Tibial nerve (tissue), 4 donors: ENCODE measurements at places on chromosomes 7 and 10. TPM values are rescaled to one million over a fixed set of nuclear protein-coding genes. Genes with fewer than 3 reads are reported as not detected.

Gene AMPH
- 37.0 TPM for total RNA-seq

Gene TFR2
- total RNA-seq: not detected

Gene ABHD11
- total RNA-seq: 7.5 TPM

Gene GPR26
- total RNA-seq: not detected

Gene RBP4
- total RNA-seq: 114 TPM

Gene OGA
- 240 TPM for total RNA-seq

Gene SGMS1
- 234 TPM for total RNA-seq

Gene LRIT1
- not detected for total RNA-seq

Gene OR2A12
- total RNA-seq: not detected

Gene HSPA12A
- total RNA-seq: 137 TPM

Gene FXYD4
- not detected for total RNA-seq

Gene MGMT
- 35.2 TPM for total RNA-seq

Gene MSMB
- not detected for total RNA-seq

Gene RP9
- total RNA-seq: 17.3 TPM

Gene ADRA2A
- total RNA-seq: 62.1 TPM

Gene NRP1
- 60.6 TPM for total RNA-seq

Gene KAZALD1
- 4.0 TPM for total RNA-seq

Gene GRM8
- total RNA-seq: 0.59 TPM

Gene EMX2
- 0.44 TPM for total RNA-seq

Gene STEAP4
- total RNA-seq: 239 TPM

Gene ADIRF
- total RNA-seq: 849 TPM

Gene COL13A1
- 1.1 TPM for total RNA-seq

Gene SLC13A1
- not detected for total RNA-seq

Gene SPRN
- total RNA-seq: not detected

Gene SERPINE1
- 3.3 TPM for total RNA-seq

Gene HOXA6
- total RNA-seq: 14.0 TPM

Gene OR2A5
- total RNA-seq: not detected

Gene CFTR
- not detected for total RNA-seq

Gene UCMA
- not detected for total RNA-seq

Gene SLC26A5
- 0.42 TPM for total RNA-seq

Gene KCNMA1
- total RNA-seq: 11.3 TPM

Gene TSPAN13
- total RNA-seq: 8.6 TPM

Gene GIMAP5
- total RNA-seq: 36.7 TPM
